ENCODE measurements at places on chromosomes 11 and 22.

DNA sequence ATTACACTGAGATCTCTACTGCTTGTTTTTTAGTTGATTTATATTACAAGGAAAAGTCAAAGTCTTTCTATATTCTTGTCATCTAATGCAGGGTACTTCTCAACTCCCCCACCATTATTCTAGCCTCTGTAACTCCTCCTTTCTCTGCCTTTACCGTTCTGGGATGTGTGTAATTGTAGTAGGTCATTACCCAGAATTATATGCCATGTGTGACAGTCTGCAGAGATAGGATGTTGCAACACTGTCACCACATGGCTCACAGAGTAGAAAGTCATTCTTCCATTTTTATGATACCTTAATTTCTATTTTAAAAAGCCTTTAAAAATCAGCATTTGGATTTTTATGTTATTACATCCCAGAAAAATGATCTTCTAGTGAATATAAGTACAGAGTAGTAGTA lies 32.7 kb downstream of the ZNF143 start:
- no peak for DNase-seq

GRCh38 chr22:33227791-33228190 lies 169.6 kb upstream of the SYN3 start:
- no peak for DNase-seq

DNA sequence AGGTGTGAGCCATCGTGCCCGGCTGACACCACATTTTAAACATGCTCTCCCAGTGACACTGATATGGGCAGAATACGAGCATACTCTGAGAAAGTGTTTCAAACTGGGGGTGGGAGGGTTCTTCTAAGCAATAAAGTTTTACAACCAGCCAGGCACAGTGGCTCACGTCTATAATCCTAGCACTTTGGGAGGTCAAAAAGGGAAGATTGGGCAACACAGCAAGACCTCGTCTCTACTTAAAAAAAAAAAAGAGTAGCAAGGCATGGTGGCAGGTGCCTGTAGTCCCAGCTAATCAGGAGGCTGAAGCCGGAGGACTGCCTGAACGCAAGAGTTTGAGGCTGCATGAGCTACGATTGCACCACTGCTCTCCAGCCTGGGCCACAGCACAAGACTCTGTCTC lies 2.2 kb downstream of the GANAB start:
- no peak for DNase-seq

- no peak for DNase-seq
Measured at GRCh38 chr11:85590848-85591483, 36.2 kb downstream of the DLG2 start.

GRCh38 chr11:35800970-35801953 lies 138.7 kb downstream of the TRIM44 start:
- no peak for DNase-seq

DNA sequence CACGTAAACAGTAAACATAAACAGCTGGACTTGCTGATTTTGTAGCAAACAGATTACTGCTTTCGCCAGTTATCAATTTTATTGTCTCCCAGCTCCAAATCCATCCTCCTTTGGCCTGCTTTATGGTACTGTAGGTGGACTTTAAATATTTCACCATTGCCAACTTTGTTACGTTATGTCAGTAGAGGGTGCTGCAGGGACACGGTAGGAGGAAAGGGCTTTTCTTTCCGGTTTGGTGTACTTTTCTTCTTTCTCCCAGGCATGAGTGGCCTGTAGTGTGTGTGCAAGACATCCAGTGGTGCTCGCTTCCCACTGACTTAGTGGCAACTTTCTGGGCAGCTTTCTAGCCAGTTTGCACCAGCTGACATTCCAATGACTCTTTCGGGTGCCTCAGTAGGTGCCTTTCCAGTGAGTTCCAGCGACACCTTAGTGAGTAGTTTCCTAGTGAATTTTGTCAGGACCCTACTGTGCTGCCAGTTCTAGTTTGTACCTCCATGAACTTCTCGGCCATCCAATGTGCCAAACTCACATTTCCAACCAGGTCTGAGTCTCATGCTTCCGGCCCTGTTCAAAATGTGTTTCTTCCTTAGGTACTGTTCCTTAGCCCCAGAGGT lies 267.6 kb upstream of the TENM4 start:
- DNase-seq: no peak
